CD4-positive, CD25-positive, alpha-beta regulatory T cell (primary cell): ENCODE measurements at places on chromosomes 6 and 20.
A peak's percentile ranks its signal among the peaks of the same experiment; 100 is the strongest.

DNA sequence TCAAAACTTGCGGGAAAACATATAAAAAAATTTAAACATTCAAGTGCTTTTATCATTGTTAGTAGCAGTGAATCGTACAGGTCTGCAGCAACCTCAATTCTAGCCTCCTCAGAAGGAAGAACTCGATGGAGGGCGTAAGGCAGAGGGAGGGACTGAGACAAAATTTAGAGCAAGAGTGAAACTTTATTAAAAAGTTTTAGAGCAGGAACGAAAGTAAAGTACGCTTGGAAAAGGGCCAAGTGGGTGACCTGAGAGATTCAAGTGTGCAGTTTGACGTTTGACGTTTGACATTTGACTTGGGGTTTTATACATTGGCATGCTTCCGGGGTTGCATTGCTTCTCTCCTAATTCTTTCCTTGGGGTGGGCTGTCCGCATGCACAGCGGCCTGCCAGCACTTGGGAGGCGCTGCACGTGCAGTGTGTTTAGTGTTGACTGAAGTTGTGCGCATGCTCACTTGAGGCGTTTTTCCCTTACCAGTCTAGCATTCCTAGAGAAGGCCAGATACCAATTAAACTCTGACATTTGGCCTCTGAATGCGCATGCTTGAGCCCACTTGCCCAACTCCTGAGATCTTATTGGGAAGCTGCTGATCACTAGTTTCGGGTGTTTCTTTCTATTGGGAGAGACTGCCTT is 82.6 kb downstream of the TBX18 start:
- no peak for DNase-seq

DNA sequence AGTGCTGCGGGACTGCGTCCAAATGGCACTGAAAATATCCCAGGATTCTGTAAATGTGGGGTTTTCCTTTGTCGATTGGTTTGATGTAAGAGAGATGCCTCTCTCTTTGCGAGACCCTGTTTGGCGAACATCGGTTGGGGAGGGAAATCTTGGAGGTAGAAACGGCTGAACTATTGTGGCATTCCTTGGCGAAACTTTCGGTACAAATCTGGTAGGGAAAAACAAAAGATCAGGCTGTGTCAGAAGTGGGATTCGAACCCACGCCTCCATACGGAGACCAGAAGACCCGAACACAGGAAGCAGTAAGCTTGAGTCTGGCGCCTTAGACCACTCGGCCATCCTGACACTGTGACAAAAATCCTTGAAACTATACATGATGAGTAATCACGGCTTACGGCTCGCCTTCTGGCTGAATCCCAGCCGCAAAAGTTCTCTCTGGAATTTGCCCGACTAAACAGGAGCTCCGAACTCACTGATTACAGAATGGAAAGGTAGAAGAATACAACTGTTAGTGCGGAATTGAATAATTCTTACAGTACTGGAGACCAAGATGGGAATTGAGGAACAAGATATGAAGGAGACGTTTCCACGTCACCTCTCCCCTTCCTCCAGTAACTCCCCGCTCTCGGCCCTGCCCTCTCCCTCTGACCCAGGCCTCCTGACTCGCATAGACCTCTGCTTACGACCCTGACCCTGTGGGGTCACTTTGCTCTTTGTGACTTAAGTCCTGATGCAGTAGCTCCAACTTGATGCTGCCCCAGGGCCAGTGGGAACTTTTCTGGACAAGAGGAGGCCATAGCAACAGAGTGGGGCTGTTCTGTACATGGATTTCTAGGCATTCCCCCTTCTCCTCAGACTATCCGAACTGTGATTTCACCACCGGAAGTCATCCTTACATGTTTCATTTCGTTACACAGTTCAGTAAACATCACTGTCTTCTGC is 132.8 kb upstream of the ZNF184 start:
- no peak for DNase-seq

DNA sequence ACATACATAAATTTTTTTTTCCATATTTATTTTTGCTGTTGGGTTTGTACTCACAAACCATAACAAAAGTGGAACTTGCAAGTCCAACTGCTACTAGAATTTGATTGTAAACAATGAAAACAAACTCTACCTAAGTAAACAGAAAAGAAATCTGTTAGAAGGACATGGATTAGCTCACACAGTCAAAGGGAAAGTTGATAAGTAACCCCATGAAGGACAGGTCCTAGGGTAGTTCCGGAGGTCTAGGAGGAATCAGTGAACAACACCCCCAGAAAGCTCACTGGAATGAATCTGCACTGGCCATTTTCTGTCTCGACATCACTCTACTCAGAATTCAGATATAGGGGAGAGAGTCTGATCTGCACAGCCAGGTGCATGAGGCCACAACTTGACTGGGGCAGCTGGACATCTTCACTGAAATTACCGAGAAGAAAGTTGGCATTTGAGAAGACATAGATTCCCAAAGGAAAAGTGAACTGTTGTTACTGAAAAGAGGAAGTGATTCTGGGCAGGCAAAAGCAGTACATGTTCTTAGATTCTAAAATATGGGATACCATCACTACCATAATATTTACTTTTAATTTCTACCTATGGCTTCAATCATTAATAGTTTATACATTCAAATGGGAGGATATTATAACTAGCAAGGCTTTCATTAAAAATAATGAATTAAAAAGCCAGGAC is 76.4 kb downstream of the HMGN3 start:
- DNase-seq: no peak

GRCh38 chr20:49712646-49712995 is 1.1 kb downstream of the B4GALT5 start:
- no peak for DNase-seq

GRCh38 chr6:67629258-67629657 is 1005.8 kb upstream of the ADGRB3 start:
- no peak for DNase-seq

DNA sequence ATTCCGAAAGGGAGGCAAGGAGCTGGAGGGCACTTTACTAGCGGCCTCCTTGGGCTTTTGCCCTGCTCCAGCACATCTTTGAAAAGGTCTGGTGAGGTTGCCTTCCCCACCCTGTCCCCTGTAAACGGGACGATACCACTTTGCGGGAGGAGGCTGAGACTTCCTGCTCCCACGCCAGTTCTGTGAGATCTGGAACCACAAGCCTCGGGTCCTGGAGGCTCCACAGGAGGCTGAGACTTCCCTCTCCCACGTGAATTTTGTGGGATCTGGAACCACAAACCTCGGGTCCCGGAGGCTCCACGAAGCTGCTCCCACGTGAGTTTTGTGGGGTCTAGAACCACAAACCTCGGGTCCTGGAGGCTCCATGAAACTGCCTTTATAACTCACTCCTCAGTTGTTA is 209.3 kb downstream of the DLL1 start:
- DNase-seq: no peak

GRCh38 chr6:13420269-13420668 is 67.1 kb downstream of the GFOD1 start:
- DNase-seq: no peak

GRCh38 chr20:62051144-62051543 is 14.5 kb downstream of the TAF4 start:
- no peak for DNase-seq

DNA sequence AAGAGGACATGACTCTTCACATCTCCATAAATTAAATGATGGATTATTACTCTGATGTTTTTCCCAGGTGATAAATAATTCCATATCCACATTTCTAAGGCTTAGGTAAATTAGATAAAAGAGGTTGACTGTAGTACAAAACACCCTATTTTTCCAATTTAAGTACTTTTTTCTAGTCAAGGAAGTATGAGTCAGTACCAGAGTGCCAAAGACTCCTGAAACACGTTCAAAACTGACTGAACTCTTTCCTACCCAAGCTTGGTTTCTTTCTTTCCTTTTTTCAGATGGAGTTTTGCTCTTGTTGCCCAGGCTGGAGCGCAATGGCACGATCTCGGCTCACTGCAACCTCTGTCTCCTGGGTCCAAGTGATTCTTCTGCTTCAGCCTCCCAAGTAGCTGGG is 85.0 kb downstream of the DOK5 start:
- no peak for DNase-seq

GRCh38 chr6:116105247-116105646 is 4.6 kb downstream of the NT5DC1 start:
- no peak for DNase-seq

- no peak for DNase-seq
Observed at GRCh38 chr6:132964868-132965382, 150.6 kb downstream of the RPS12 start.

GRCh38 chr6:7165890-7166267 is 58.1 kb downstream of the RREB1 start:
- no peak for DNase-seq

GRCh38 chr6:90221403-90221802 is 75.2 kb downstream of the BACH2 start:
- no peak for DNase-seq

DNA sequence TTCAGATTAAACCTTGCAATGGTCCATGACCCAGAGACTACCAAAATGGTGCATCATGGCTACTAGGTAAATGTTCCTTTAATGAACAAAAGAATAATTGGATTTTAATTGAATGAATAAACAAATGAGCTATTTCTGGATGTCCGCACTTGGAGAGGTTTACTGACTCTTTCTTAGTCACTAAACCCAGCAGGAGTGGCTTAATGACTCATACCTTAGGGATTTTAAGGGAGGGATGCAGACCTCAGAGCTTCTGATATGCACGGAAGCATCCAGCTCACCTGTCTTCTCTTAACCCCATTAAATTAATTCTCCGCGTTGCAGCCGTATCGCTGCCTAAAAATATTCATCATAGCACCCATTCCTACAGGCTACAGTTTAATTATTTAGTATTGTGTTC is 970.0 kb upstream of the SLC35B3 start:
- DNase-seq: no peak

DNA sequence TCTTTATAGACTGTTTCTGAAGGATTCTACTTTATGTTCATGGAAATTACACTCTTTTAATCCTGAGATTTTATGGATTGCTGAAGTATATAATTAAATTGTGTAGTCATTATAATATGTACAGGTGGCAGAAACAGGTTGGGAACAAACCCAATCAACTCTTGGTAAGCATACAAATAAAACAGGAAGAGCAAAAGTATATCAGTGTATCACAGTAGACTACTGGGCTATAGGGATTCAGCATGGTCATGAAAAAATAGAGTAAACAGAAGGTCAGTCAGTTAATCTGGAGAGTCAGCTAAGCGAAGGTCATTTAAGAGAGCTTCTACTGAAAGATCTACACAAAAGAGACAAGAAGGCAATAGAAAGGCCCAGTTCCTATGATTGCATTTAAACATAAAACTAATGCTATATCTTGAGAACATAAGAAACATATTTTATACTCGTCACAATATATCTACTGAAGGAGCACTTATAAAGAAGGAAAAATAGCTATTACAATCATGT is 178.9 kb upstream of the ECI2 start:
- no peak for DNase-seq

DNA sequence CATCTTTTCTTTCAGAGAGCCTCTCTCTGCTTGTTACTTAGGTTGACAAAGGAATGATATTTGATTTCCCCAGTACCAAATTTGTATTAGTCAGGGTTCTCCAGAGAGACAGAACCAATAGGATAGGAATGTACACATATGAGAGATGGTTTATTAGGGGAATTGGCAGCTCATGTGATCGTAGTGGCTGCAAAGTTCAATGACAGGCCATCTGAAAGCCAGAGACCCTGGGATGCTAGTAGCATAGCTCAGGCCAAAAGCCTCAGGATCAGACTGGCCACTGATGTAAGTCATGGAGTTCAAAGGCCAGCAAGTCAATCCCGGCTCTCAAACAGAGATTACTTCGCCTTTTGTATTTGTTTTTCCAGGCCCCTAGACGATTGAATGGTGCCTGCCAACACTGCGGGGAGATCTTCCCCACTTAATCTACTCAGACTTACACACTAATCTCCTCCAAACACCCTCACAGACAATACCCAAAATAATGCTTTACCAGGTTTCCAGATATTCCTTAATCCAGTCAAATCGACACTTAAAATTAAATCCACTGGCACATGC is 215.5 kb downstream of the ALDH8A1 start:
- DNase-seq: no peak

GRCh38 chr6:117481926-117482239 is 591 bp upstream of the DCBLD1 start:
- DNase-seq: peak; percentile 3

DNA sequence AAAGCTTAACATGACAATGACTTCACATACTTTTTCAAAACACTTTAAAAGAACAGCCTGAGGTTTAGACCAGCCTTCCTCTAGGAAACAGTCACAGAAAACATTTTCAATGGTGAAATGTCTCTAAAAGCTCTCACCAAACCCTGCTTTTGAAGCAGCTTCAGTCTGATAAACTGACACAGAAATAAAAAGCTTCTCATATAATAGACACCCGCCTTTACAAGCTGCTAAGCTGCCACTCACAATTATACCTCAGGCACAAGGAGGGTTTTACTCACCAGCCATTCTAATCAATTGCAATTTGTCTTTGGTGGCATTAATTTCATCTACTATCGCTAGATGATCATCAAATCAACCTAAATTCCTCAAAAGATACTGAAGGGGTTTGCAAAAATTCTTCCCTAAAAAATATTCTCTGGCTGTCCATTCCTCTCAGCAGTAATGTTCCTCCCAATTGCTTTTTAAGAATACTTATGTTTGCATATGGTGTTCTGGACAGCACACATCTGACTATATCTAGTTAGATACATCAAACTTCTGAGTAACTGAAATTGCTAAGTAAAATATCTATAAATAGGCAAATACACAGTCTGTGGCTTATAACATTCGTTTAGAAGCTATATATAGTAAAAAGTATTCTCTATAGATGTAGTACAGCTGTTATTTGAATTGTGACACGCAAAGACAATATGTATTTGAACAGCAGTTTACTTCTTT is 29.4 kb downstream of the KIF13A start:
- no peak for DNase-seq

- DNase-seq: no peak
Observed at GRCh38 chr6:21354805-21355238, 238.7 kb upstream of the SOX4 start.
